Mesothelial cell of epicardium (in vitro differentiated cells): ENCODE measurements at places on chromosomes 1 and 21.

DNA sequence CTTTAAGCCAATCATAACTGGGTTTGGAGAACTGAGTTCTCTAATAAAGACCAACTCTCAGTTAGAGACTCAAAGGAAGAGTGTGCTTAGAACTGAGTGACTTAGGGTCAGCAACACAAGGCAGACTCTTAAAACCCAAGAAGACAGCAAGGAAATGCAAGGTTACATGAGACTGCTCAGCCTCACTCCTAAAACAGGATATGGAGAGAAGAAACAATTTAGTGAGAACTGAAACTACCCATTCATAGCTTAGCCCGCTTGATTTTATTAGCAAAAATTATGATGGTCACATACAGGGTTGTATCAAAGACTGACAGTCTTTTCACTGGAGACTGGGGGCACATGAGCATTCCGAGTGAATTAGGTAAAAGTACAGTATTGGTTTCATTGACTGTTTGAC, 78.9 kb upstream of the DMRTA2 start:
- H3K27ac ChIP-seq = no peak overlapping the region
- no peak overlapping the region for H3K4me3 ChIP-seq
- H3K27me3 ChIP-seq = no peaks in the 10 kb centered on the region
- H3K4me1 ChIP-seq = no peaks in the 10 kb centered on the region

GRCh38 chr1:180247061-180247460, 17.0 kb downstream of the LHX4 start:
- DNase-seq = no peak
- H3K36me3 ChIP-seq = no peaks in the 10 kb centered on the region
- H3K27ac ChIP-seq = no peak overlapping the region
- no peak overlapping the region for H3K4me3 ChIP-seq
- H3K27me3 ChIP-seq = peaks cover 52% of the 10 kb centered on the region
- H3K4me1 ChIP-seq = no peaks in the 10 kb centered on the region

DNA sequence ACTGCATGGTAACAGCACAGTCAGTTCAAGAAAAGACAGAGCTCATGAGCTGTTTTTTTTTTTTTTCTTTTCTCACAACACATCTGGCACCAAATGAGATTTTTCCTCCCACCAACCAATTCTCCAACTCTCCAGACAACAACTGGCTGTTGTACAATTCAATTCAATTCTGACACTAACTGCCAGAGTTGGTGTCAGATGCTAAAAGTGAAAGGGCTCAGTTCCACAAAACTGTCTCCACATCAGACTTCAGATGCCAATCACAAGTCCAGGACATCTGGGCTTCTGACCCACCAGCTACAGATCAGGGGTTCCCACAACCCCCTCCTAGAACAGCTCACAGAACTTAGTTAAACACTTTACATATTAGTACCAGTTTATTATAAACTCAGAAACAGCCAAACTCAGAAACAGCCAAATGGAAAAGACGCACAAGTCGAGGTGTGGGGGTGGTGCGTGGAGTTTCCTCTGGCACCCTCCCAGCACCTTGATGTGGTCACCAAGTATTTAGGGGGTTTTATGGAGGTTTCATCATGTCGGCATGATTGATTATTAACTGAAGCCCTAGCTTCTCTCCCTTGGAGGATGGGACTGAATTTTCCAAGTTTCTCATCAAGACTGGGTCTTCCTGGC, 39.2 kb upstream of the LRRC8D start:
- H3K27me3 ChIP-seq = peaks cover 3% of the 10 kb centered on the region
- H3K4me3 ChIP-seq = no peak overlapping the region
- no peak overlapping the region for H3K27ac ChIP-seq
- H3K4me1 ChIP-seq = peaks cover 6% of the 10 kb centered on the region

GRCh38 chr21:44965251-44966022, 25.6 kb downstream of the SLX9 start:
- no peak overlapping the region for H3K27ac ChIP-seq
- H3K36me3 ChIP-seq = peaks cover 43% of the 10 kb centered on the region
- no peak for DNase-seq
- H3K27me3 ChIP-seq = no peaks in the 10 kb centered on the region

GRCh38 chr1:118007391-118007790, 77.9 kb downstream of the WDR3 start:
- no peaks in the 10 kb centered on the region for H3K36me3 ChIP-seq
- H3K4me3 ChIP-seq = no peak overlapping the region
- H3K27ac ChIP-seq = no peak overlapping the region
- no peaks in the 10 kb centered on the region for H3K4me1 ChIP-seq
- H3K27me3 ChIP-seq = no peaks in the 10 kb centered on the region

- H3K36me3 ChIP-seq = no peaks in the 10 kb centered on the region
- H3K27ac ChIP-seq = no peak overlapping the region
- peaks cover under 1% of the 10 kb centered on the region for H3K4me1 ChIP-seq
- H3K4me3 ChIP-seq = no peak overlapping the region
- no peaks in the 10 kb centered on the region for H3K27me3 ChIP-seq
- DNase-seq = no peak
Observed at GRCh38 chr1:162259894-162260455, 116.7 kb downstream of the SPATA46 start.

DNA sequence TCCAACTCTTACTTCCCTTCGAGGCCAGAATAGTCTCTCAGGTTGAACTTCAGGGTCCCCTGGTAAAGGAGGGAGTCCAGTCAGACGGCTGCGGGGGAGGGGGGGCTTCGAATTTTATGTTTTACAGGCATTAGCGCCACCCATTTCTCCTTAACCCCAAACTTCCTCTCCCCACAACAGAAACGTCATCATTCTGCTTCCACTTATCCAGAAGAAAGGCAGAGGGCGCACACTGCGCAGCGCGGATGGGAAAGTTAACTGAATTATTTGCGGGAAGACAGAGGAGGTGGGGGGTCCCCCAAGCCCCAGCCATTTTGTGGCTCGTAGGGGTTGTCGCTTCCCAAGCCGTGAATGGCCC, 529 bp upstream of the PRMT2 start:
- no peak for DNase-seq
- peaks cover 35% of the 10 kb centered on the region for H3K4me1 ChIP-seq
- peaks cover 4% of the 10 kb centered on the region for H3K27me3 ChIP-seq

DNA sequence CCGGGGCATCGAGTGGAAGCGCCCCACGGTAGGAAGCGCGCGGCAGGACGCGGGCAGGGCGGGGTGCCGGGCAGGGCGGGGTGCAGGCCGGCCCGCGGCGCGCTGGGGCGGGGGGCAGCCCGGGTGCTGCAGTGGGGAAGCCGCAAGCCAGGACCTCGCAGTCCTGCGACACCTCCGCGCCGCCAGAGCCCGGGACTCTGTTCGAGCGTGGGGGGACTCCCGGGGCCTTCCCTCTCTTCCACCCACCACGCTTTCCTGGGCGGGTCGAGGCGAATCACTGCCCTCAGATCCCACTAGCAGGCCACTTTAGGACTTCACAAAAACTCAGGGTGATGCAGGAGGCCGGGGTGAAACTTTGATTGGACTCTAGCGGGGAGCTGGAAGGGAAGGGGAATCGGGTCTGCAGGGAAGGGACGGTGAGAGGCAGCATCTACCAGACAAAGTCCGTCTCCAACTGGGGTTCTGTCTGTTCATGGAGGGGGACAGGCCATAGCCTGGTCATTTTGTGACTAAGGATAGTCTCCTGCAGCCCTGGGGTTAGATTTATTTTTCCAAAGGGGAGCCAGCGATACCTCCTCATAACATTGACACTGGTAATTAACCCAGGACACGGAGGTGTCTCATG, 623 bp downstream of the CAPN2 start:
- peaks cover 44% of the 10 kb centered on the region for H3K4me1 ChIP-seq
- DNase-seq = no peak
- peak overlapping the region; percentile 84 for H3K27ac ChIP-seq
- no peaks in the 10 kb centered on the region for H3K27me3 ChIP-seq
- peaks cover 3% of the 10 kb centered on the region for H3K36me3 ChIP-seq
- peak overlapping the region; percentile 90 for H3K4me3 ChIP-seq

GRCh38 chr21:44418108-44418875, 37.0 kb upstream of the LRRC3 start:
- peak; percentile 33 for DNase-seq
- H3K36me3 ChIP-seq = no peaks in the 10 kb centered on the region
- peaks cover 11% of the 10 kb centered on the region for H3K27me3 ChIP-seq
- no peak overlapping the region for H3K4me3 ChIP-seq
- no peak overlapping the region for H3K27ac ChIP-seq

DNA sequence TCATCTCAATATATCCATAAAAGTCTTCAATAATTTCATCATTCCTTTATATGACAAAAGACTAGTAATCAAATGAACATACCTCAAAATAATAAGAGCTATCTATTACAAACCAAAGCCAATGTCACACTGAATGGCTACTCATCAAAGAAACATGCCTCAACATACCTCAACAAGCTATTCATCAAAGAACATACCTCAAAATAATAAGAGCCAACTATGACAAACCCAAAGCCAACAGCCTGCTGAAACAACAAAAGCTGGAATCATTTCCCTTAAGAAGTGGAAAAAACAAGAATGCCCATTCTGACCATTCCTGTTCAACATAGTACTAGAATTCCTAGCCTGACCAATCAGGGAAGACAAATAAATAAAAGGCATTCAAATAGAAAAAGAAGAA, 1373.7 kb downstream of the BRINP3 start:
- DNase-seq = no peak
- H3K4me1 ChIP-seq = no peaks in the 10 kb centered on the region
- H3K27me3 ChIP-seq = peaks cover 14% of the 10 kb centered on the region
- H3K36me3 ChIP-seq = no peaks in the 10 kb centered on the region

DNA sequence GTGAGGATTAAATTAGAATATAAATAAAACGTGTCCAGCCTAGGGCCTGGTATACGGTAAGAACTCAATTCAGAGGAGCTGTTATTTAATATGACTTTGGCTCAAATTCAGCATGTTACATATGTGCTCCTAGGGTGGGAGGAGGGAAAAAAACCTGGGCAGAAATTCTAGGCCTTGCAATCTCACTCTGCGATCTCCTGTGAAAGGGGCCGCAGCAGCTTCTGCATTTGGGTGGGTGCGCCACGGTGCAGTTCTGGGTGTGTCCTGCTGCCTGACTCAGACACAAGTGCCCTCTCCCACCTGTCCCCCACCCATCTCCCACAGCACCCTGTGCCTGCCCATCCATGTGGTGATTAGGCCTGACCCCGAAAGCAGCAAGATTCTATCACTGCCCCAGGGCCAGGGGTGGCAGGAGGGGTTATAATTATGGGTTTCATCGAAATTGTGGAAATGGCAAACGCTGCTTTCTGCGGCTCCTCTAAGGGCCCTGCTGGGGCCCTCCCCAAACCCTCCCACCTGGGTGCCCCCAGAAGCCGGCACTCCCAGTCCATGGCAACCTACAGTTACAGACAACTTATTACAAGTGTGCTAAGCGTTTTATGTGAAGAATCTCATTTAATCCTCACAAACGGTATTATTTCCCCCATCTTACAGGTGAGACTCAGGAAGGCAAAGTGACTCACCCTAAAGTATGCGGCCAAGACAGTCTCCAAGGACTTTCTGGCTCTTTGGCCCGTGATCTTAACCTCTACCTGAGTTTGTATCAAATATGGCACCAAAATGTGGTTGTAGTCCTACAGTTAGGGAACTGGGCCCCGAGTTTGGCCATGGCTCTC, 25.5 kb upstream of the GRHL3 start:
- DNase-seq = no peak
- H3K36me3 ChIP-seq = no peaks in the 10 kb centered on the region
- H3K27ac ChIP-seq = peak overlapping the region; percentile 88
- H3K4me1 ChIP-seq = peaks cover 34% of the 10 kb centered on the region

DNA sequence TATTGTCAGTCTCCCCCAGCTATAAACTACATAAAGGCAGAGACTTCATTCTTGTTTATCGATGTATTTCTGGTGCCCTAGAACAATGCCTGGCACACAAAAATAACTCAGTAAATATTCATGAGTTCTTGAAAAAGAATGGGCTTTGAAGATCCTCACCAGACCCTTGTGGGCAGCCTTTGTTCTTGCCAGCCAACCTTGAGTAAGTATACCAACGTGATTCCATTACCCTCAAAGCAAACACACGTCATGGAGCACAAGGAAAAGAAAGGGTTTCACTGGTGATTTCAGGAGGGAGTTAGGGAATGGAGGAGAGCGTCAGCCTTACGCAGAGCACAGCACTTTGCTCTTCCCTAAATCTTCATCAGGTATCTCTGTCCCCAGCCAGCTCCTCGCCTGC, 29.4 kb downstream of the NMNAT2 start:
- peaks cover 4% of the 10 kb centered on the region for H3K4me1 ChIP-seq
- no peaks in the 10 kb centered on the region for H3K36me3 ChIP-seq
- no peaks in the 10 kb centered on the region for H3K27me3 ChIP-seq
- H3K4me3 ChIP-seq = no peak overlapping the region
- H3K27ac ChIP-seq = no peak overlapping the region
- DNase-seq = no peak

- DNase-seq = no peak
- H3K27me3 ChIP-seq = no peaks in the 10 kb centered on the region
- peak overlapping the region; percentile 94 for H3K4me3 ChIP-seq
- H3K27ac ChIP-seq = peak overlapping the region; percentile 96
Observed at GRCh38 chr1:2230781-2231531, 2.8 kb downstream of the SKI start.

GRCh38 chr1:156293098-156293434, 2.4 kb downstream of the GLMP start:
- no peak overlapping the region for H3K4me3 ChIP-seq
- H3K36me3 ChIP-seq = peaks cover 3% of the 10 kb centered on the region
- H3K27me3 ChIP-seq = no peaks in the 10 kb centered on the region
- peaks cover 16% of the 10 kb centered on the region for H3K4me1 ChIP-seq

GRCh38 chr1:64915381-64916274, 50.7 kb downstream of the JAK1 start:
- no peaks in the 10 kb centered on the region for H3K36me3 ChIP-seq
- H3K4me1 ChIP-seq = peaks cover 24% of the 10 kb centered on the region
- no peak overlapping the region for H3K4me3 ChIP-seq
- no peaks in the 10 kb centered on the region for H3K27me3 ChIP-seq
- no peak for DNase-seq
- H3K27ac ChIP-seq = no peak overlapping the region

- H3K36me3 ChIP-seq = no peaks in the 10 kb centered on the region
- H3K27ac ChIP-seq = peak overlapping the region; percentile 78
- DNase-seq = no peak
- H3K4me3 ChIP-seq = no peak overlapping the region
Observed at GRCh38 chr1:31931593-31932225, 6.5 kb downstream of the PTP4A2 start.

DNA sequence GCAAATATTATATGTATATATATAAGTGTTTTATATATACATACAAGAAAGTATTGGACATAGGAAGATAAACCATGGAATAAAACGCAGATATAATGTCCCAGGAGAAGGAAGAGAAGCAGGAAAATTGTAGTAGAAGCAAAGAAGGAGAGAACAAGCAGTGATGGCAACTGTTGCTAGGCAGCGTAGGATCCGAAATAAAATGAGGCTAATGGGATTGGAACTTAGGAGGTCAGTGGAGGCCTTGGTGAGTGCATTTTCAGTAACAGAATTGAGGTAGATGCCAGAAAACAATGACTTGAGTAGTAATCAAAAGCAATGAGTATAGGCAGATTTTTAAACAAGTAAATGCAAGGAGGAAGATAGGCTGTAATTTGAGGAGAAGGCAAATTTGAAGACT, 265.8 kb downstream of the LRRC7 start:
- H3K4me1 ChIP-seq = peaks cover 3% of the 10 kb centered on the region
- H3K36me3 ChIP-seq = no peaks in the 10 kb centered on the region
- no peaks in the 10 kb centered on the region for H3K27me3 ChIP-seq

- no peaks in the 10 kb centered on the region for H3K36me3 ChIP-seq
- no peak for DNase-seq
- no peak overlapping the region for H3K27ac ChIP-seq
- H3K27me3 ChIP-seq = peaks cover 37% of the 10 kb centered on the region
- peaks cover 2% of the 10 kb centered on the region for H3K4me1 ChIP-seq
- H3K4me3 ChIP-seq = no peak overlapping the region
Observed at GRCh38 chr21:44916965-44917364, 3.7 kb downstream of the ITGB2 start.
